ENCODE measurements at places on chromosomes 13 and 19.

DNA sequence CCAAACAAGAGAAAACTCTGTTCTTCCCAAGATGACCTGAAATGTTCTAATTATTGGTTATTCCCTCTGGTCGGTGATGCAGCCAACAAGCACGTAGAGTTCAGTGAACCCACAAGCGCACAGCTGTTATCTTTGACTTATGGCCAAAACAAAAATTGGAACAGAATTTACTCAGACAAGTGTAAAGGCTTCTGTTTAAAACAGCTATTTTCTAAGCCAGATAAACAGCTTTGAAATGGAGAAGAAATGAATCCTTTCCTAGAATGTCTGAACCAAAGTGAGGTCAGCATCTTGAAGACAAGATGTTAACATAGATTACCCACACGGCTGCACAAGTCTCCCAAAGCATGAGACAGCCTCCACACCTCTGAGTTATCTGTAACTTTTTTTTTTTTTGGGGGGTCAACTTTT lies 669.2 kb downstream of the DIAPH3 start:
- no peak for DNase-seq

- peak; percentile 67 for DNase-seq
Measured at GRCh38 chr19:13093407-13094105, 9.1 kb downstream of the LYL1 start.

DNA sequence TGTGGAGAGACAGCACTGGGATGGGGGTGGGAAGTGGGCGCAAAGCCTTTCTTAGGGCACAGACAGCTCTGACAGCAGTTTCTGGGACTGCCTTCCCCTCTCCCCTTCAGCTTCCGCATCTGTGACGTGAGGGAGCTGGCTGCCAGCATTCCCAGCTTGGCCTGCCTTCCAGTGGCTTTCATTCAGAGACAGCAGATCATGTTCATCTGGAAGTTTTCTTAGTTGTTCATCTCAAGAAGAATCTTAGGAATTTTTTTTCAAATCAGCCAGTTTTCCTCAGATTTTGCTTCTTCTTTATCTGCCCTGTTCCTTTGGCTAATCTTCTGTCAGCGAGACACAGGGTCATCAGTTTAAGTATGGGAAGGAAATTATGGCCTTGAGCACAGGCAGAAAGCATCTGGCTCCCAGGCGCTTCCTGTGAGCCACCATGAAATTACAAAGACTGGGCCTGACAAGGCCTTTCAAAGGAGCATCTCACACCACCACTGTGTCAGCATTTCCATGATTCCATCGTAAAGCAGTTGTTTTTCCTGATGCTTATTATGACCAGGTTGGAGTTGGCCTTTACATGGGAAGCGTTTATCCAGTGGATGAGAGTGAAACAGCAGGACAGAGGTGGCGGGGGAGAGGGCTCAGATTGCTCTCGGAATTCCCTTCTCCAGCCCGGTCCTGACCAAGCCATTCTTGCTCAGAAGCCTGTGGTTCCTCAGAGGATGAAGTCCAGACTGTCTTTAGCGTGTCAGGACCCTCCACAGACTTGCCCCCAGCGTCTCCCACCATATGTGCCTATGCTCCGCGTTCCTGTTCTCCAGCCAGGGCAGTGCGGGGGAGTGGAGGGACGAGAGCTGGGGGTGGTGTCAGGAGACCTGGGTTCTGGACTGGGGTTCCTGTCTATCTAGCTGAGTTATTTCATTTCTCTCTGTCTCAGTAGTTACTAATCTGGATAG lies 43.6 kb downstream of the ARHGAP35 start:
- DNase-seq = peak; percentile 78

GRCh38 chr13:97911311-97912138 lies 42.0 kb upstream of the IPO5 start:
- DNase-seq = peak; percentile 22

GRCh38 chr19:3503036-3503572 lies 2.6 kb upstream of the DOHH start:
- DNase-seq = no peak

DNA sequence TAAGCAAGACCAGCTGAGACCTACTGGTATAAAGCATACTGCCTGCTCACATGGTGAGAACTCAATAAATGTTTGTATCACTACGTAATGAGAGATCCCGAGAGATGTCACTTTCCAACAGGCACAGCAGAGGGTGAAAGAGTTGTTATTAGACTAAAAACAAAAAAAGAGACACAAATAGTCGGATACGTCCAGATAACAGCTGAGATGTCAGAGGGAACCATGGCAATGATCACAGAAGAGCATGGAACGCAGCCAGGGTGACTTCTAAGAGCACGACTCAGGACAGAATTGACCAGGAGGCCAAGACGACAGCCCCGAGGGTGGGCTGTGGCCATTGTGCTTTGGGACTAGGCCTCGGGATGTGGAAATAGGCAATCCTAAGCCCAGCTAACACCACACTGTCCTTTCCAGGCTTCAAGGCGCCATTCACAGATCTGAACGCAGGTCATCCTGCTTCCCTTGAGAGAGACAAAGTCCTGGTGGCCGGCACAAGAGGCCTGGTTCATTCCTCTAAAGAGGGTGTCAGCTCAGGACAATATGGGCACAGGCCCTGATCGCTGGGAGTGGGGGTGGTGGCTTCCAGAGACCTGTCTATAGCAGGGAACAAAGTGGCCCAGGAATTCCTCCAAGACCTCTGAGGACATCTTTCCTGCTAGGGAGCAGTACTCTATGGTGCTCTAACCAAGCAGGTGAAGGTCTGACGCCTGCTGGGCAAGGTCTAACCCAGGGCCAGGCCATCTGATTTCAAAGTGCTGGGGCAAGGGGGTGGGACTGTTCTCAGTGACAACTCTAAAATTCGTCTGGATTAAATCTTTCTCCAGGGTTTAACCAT lies 3.2 kb downstream of the SH3GL1 start:
- DNase-seq = peak; percentile 22

- peak; percentile 37 for DNase-seq
Measured at GRCh38 chr13:74325106-74325505, 190.9 kb upstream of the KLF12 start.

DNA sequence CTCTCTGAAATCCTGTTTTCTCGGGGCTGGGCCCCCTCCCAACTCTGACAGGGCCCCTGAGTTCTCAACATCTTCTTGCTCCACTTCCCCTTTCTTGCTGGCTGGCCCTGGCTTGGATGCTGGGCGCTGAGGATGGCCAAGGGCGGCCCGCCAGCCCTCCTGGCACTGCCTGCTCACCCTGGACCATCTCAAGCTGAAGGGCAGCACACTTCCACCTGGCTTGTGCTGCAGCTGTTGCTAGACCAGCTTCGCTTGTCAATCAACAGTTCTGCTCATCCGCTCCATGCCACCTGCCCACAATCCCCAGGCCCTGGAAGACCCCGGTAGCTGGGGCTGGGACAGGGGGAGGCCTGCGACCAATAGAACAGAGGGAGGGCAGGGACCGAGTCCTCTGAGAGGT lies 6.9 kb upstream of the GMIP start:
- DNase-seq = no peak

- DNase-seq = no peak
Measured at GRCh38 chr13:112974671-112975070, 5.7 kb downstream of the MCF2L start.

GRCh38 chr13:80562433-80563156 lies 221.7 kb upstream of the SPRY2 start:
- no peak for DNase-seq

DNA sequence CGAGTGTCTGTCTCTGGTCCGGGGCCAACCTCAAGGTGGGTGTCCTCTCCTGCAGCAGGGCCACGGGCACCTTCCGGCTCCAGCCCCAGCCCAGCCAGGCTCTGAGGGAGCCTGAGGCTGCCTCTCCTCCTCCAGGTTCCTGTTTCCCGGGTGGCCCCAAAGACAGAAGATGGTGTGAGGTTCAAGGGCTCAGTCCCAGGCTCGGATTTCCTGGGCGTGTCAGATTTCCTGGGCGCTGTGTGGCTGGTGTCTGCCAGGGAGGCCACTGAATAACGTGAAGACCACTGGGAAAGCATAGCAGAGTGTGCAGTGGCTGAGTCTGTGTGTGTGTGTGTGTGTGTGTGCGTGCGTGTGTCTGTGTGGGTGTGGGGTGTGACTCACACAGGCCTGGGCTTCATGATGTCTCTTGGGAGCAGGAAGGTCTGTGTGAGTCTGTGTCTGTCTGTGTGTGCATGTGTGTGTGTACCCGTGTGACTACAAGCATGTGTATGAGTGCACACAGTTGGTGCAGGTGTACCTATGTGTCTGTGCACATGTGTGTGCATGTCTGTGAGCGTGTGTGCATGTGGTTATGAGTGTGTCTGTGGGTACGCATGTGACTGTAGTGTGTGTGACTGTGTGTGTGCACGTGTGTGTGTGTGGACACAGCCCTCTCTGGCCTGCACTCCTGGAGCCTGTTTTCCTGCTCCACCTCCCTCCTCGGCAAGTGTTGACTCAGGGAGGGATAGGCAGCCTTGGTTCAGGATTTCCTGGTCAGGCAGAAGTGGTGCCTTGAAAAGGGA lies 28.3 kb downstream of the CEBPA start:
- DNase-seq = peak; percentile 68

DNA sequence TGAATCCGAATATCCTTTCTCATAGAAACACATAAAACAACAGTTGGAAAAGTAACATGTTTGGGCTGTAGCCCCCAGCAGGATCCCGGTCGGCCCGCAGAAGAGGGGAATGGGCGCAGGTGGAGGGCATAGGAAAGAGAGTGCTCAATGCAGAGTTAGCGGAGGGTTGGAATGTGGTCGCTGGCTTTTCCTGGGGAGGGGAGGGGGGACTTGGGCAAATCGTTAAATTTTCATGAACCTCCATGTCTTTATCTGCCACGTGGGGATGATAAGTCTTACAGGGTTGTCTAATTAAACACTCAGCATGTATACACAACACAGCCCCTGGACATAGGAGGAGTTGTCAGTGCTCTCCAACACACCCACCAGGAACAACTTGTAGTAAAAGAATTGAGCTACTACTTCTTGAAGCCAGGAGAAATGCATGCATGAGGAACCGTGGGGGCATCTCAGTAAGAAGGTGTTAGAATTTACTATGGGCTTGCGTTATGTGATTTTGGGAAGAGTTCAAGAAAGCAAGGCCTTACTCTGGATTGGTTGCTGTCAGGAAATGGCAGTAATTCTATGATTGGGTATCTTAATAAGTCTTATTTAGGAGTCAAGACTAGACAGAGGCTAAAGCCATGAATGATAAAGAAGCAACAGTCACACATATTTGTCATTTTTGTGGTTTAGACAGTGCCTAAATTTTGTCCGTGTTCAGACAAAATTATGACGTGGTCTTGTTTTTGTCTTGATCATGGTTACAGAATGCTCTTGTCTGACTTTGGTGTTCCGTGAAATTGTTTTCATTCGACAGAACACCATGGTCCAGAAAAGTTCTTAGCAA lies 671 bp upstream of the SLC46A3 start:
- DNase-seq = peak; percentile 89

- no peak for DNase-seq
Measured at GRCh38 chr13:112903071-112903577, 65.9 kb upstream of the MCF2L start.

DNA sequence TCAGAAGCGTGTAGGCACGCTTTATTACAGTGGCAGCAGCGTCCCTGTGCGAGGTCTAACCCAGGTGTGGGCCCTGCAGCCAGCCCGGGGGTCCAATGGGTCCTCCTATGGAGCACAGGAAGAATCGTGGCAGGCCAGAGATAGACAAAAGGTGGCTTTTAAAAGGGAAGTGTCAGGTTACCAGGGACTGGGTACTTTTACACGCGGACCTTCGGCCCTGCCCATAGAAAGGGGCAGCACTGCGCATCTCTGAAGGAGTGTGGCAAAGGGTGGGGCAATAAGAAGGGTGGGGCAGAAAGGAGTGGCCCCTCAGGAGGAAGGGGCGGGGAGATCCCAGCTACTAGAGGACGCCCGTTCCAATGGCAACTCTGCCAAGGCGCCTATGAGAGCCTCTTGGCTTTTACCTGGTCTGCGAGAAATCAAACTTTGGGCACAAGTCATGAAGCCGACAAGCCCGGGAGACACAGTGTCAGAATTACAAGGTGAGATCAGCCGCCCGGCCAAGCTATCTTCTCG lies 1419.8 kb downstream of the UQCRFS1 start:
- DNase-seq = peak; percentile 71

GRCh38 chr19:24159707-24160106 lies 72.7 kb downstream of the ZNF254 start:
- DNase-seq = no peak

DNA sequence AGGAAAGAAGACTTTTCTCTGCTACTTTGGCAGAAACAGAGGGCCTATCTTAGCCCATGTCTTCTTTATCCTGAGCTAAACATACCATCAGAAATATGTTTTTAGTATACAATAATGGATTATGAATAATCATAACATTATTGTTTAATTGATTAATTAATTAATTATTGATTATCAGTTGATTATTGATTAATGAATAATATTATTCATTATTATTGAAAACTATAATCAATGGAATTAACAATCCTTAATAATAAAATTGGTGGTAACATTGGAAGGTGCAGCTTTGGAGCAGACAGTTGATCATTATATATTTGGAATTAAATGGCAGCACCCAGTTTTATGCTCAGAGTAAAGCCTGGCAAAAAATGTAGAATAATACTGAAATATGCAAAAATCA lies 655.9 kb upstream of the ARGLU1 start:
- DNase-seq = no peak

DNA sequence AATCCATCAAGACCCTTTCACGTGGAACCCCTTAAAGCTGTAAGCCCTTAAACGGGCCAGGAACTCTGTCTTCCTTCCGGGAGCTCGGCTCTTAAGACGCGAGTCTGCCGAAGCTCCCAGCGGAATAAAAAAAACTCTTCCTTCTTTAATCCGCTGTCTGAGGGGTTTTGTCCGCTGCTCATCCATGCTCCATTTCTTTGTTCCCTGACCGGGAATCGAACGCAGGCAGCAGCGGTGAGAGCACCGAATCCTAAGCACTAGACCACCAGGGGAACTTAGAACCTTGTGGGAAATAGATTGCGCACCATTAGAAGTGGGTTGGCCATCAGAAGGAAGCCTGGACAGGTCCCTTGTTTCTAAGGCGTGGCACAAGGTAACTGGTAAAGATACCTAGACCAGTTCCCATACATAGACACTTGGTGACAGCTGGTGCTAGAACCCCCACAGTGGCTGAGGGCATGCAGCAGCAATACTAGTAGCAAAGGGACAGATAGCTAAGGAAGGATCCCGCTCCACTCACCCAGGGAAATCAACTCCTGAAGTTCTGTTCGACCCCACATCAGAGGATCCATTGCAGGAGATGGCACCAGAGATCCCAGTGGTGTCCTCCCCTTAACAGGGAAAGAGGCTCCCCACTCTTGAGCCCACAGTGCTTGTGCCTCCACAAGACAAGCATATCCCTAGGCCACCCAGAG lies 1.5 kb upstream of the RGCC start:
- no peak for DNase-seq

- DNase-seq = no peak
Measured at GRCh38 chr19:1007399-1008251, 7.4 kb downstream of the GRIN3B start.

GRCh38 chr13:109345433-109345941 lies 440.9 kb downstream of the IRS2 start:
- DNase-seq = peak; percentile 72

GRCh38 chr13:98180092-98180491 lies 3.0 kb upstream of the RNF113B start:
- no peak for DNase-seq

DNA sequence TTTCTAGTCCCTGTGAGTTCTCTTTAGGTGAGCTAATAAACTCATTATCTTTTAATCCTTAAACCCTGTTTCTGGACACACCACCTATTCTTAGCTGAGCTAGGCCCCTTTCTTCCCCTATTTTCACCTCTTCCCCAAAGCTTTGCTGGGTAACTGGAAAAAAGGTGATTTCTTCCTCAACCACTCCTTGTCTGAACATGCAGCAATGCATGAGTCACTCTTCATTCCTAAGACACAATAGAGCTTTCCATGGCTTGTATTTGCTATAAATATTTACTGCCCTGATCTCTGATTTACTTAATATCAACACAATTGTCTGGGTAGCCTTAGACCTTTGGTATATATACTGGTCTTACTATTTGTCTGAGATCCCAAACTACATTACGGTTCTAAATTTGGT lies 370.9 kb downstream of the KLF5 start:
- peak; percentile 28 for DNase-seq

Data from HFFc6 (cell line).